ENCODE measurements at places on chromosomes 3 and 15. TPM values are rescaled to one million over a fixed set of nuclear protein-coding genes. Genes with fewer than 3 reads are reported as not detected.

DNA sequence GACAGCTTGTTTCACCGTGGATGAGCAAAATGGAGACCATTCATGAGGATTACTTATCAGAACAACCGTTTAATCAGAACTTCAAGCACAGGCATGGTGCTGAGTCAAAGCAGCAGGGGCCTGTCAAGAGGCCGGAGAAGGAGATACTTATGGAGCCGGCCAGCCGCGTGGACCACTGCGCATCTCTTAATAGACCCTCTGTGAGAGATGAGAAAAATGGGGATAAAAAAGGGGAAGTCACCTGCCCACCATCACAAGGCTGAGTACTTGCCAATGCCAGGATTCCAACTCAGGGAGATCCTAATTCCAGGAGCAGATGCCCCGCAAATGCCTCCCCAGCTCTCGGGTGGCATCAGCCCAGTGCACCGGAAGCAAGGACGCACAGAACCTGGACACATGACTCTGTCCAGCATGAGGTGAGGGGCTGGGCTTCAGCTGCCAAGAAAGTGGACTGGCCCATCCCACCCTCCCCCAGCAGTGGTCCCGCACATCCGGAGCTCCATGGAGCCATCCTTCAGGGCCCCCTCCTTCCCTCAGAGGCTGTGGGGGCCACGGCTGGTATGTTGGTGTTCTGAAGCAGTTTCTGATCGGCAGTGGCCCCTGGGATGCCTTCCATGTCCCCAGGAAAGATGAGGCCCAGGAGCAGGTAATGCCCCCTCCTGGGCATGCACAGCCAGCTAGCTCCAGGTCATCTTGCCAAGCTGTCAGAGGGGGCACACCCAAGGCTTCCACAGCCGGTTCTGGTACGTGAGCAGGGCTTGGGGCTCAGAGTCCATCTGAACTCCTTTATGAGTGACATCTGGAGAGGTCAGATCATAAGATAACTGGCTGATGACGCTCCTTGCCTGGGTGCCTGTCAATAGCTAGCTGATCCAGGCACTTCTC lies 143.8 kb downstream of the ATP10A start:
- no peak for DNase-seq
- no peak overlapping the region for H3K27ac ChIP-seq
- H3K36me3 ChIP-seq: peaks cover 27% of the 10 kb centered on the region
- no peaks in the 10 kb centered on the region for H3K4me1 ChIP-seq

- no peak for DNase-seq
- H3K27ac ChIP-seq: no peak overlapping the region
- H3K27me3 ChIP-seq: no peaks in the 10 kb centered on the region
- no peak overlapping the region for H3K4me3 ChIP-seq
- H3K36me3 ChIP-seq: no peaks in the 10 kb centered on the region
Observed at GRCh38 chr3:79555655-79556054, 212.1 kb downstream of the ROBO1 start.

DLL4 gene
- total RNA-seq: 0.16 TPM

GRCh38 chr3:32195995-32196540 lies 42.4 kb upstream of the CMTM8 start:
- H3K4me3 ChIP-seq: no peak overlapping the region
- no peak for DNase-seq
- H3K4me1 ChIP-seq: no peaks in the 10 kb centered on the region
- no peaks in the 10 kb centered on the region for H3K27me3 ChIP-seq
- no peaks in the 10 kb centered on the region for H3K36me3 ChIP-seq

DNA sequence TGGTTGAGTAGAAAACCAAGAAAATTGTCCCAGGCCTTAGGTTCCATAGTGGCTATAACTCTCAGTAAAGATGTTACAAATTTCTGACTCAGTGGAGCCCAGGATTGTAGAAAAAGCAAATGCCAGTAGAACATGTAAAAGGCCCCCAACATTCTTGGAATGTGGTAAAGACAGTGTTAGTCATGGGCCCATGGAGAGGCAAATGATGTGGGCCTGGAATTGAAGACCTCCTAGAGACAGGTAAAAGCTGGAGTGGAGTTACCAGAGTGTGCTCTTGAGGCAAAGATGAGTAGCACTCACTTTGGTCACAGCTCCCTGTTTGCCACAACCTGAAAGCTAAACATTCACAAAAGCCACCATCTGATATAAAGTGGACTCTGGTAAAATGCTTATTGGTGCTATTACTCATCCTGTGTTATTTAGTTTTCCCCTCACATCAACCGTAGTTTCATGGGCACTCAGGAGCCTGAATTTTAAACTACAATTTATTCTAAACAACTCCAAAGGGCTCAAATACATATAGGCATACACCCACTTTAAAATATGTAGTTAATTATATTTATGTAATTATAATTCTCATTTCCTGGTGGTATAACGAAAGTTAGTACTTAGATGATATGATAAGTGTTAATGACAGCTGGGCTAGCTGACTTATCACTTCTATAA lies 359.6 kb upstream of the NECTIN3 start:
- H3K4me3 ChIP-seq: no peak overlapping the region
- no peaks in the 10 kb centered on the region for H3K27me3 ChIP-seq
- no peak overlapping the region for H3K27ac ChIP-seq

NPAP1 gene
- not detected for total RNA-seq

DNA sequence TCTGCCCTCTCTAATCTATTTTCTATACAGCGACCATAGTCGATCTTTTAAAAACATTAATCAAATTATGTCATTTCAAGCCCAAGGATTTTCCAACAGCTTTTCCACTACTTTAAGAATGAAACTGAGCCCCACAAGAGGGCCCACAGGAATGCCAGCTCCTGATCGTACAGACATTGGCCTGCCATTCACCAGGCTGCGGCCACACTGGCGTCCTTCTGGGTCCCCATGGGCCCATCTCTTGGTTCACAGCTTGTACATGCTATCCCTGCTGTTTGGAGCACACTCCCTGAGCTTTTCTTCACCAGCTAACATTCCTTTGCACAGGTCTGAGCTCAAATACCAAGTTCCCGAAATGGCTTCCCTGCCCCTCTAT lies 149.6 kb downstream of the MYLK start:
- H3K27ac ChIP-seq: no peak overlapping the region
- no peaks in the 10 kb centered on the region for H3K36me3 ChIP-seq
- no peak for DNase-seq
- H3K4me1 ChIP-seq: no peaks in the 10 kb centered on the region

- no peaks in the 10 kb centered on the region for H3K4me1 ChIP-seq
- no peak overlapping the region for H3K27ac ChIP-seq
- no peak overlapping the region for H3K4me3 ChIP-seq
- no peak for DNase-seq
Observed at GRCh38 chr15:66886241-66886675, 179.1 kb upstream of the SMAD3 start.

GRCh38 chr3:120113128-120114116 lies 19.2 kb upstream of the GSK3B start:
- DNase-seq: no peak
- H3K4me1 ChIP-seq: no peaks in the 10 kb centered on the region
- H3K27ac ChIP-seq: no peak overlapping the region
- H3K4me3 ChIP-seq: no peak overlapping the region
- no peaks in the 10 kb centered on the region for H3K27me3 ChIP-seq

All from natural killer cell (primary cell).